Stimulated activated CD4-positive, alpha-beta T cell treated with anti-CD3 and anti-CD28 coated beads, Interleukin-1b, Interleukin-23, amount 100 ng/mL, for 1 hour (primary cell): ENCODE measurements at places on chromosomes 11 and 22.

- DNase-seq: no peak
Observed at GRCh38 chr11:117715801-117716200, 81.2 kb downstream of the DSCAML1 start.

DNA sequence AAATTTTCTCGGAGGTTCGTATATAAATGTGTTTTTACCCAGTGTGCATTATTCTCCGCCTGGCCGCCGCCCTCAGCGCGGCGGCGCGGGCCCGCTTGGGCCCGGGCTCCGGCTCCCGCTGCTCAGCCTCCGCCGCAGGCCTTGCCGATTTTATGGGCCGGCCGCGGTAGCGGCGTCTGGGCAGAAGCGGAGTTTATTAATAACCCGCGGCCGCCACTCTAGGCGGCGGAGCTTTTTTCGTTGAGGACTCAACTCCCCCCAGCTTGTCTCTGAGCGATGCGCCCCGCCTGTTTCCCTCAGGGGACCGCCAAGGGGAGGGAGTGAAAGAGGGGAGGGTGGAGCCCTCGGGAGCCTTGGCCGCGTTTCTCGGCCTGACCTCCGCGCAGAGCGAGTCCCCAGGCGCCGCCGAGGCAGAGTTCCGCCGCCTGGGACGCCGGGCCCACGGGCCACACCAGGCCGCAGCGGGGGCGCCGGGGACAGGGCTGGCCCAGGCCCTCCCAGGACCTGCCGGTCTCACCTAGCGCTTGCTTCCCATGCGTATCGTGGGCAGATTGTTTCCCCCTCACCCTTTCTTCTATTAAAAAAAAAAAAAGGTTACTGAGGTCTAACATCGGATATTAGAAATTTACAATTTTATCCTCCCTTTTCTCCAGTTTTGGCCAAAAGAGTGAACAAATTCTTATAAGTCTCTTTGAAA lies 399 bp downstream of the ZNF143 start:
- DNase-seq: peak; percentile 54

GRCh38 chr22:35705141-35705540 lies 12.5 kb upstream of the APOL5 start:
- DNase-seq: no peak

GRCh38 chr11:64305691-64306562 lies 603 bp downstream of the ESRRA start:
- DNase-seq: peak; percentile 44

DNA sequence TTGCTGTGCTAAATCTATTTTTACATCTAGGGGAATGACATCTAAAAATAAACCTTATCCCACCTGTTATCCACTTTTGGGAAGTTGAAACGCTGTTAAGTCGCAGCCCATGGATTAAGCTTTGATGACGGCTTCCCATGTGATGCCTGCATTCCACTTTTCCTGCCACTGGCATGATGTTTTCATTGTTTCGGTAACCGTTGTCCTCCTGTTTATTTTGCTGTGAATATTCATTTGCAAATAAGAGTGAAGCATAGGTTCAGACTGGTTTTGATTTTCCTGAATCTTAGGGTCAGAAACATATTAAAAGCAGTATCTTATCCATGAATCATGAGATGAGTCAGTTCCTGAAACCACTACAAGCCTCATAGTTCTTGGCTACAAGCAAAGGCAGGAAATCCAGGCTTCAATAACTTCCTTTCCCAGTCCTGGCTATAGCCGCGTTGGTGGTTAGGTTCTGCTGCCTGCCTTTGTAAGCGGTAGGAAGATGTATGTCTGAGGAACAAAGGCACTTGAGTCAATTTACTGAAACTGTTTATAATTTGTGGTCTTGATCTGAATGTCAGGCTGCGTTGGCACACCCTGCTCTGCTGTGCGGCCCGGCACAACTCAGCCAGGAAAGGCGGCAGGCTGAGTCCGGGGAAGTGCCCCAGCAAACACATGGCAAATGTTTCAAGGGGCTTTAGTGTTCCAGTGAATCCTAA lies 19.4 kb downstream of the TEAD1 start:
- no peak for DNase-seq

- no peak for DNase-seq
Observed at GRCh38 chr22:24181088-24181995, at the start of gene SUSD2. Gene SUSD2 (plus strand): TSS chr22:24181487. CDS start chr22:24181520, 33 bp downstream.

- no peak for DNase-seq
Observed at GRCh38 chr11:13023423-13023822, 14.3 kb downstream of the RASSF10 start.

DNA sequence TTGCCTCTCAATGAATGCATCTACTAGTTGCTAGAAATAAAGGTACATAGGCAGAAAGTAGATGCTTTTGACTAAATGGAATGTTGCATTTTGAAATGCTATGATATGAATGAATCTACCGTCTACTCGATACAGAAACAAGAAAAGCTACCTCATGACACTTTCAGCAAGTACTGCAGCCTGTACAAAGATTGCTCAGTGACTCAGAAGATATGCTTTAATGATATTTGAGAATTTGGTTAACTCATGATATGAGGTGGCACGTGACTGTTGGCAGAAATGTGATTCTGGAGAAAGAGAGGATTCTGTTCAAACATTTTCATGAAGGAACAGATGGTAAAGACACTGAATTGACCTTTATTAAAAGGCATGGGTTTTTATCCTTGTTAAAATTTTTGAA lies 76.0 kb downstream of the HSD17B12 start:
- no peak for DNase-seq

- no peak for DNase-seq
Observed at GRCh38 chr22:20035375-20036083, 14.6 kb downstream of the TANGO2 start.

- DNase-seq: no peak
Observed at GRCh38 chr22:38730411-38730871, 24.7 kb downstream of the GTPBP1 start.
